Activated CD8-positive, alpha-beta memory T cell treated with anti-CD3 and anti-CD28 coated beads, Interleukin-2, amount 50 U/mL, for 48 hours (primary cell): ENCODE measurements at places on chromosomes 5 and 9.
A peak's percentile ranks its signal among the peaks of the same experiment; 100 is the strongest.

- peak; percentile 18 for DNase-seq
Observed at GRCh38 chr9:38110476-38110875, 41.4 kb upstream of the SHB start.

DNA sequence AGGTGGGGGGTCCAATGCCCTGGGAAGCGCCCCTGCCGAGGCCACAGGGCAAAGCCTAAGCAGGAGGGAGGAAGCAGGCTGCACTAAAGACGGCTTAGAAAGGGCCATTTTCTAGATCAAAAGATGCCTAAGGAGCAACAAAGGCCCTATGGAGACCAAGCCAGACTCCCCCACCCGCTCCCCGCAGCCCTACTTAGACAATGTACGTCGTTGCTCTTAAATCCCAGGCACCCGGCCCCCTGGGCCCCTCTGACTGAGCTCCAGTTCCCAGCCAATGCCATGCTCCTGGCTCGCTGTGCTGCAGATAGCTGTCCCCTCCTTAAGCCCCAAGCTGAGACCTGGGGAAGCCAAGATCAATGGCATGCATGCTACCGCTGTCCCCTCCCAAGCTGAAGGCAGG is 10.3 kb downstream of the IPPK start:
- DNase-seq, result no peak

- no peak for DNase-seq
Observed at GRCh38 chr9:7139886-7140285, 382.1 kb downstream of the KDM4C start.

- DNase-seq, result no peak
Observed at GRCh38 chr5:32055891-32056866, 117.9 kb downstream of the GOLPH3 start.

DNA sequence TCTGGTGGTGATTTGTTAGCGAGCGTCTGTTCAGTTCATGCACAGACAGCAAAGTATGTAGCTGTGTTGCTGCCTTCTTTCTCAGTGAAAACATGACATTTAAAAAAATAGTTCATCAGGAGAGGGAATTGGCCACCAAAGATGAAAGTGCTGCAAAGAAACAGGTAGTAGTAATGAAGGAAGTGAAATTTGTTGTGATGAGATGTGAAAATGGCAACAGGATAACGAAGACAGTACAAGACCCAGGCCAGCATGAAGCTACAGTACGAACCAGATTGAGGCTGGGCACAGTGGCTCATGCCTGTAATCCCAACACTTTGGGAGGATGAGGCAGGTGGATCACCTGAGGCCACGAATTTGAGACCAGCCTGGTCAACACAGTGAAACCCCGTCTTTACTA is 136.0 kb downstream of the SMARCA2 start:
- DNase-seq, result no peak

DNA sequence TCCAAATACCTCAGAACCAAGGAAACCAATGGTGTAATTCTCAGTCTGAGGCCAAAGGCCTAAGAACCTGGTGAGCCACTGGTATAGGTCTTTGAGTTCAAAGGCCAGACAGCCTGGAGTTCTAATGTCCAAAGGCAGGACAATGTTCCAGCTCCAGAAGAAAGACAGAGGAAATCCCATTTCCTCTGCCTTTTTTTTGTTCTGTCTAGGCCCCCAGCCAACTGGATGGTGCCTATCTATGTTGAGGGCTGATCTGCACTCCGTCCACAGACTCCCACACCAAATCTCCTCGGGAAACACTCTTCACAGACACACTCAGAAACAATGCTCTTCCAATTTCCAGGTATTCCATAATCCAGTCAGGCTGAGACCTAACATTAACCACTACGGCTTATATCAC is 30.1 kb downstream of the FNIP1 start:
- DNase-seq, result no peak

GRCh38 chr9:99505936-99506335 is 283.9 kb downstream of the SEC61B start:
- DNase-seq, result no peak

DNA sequence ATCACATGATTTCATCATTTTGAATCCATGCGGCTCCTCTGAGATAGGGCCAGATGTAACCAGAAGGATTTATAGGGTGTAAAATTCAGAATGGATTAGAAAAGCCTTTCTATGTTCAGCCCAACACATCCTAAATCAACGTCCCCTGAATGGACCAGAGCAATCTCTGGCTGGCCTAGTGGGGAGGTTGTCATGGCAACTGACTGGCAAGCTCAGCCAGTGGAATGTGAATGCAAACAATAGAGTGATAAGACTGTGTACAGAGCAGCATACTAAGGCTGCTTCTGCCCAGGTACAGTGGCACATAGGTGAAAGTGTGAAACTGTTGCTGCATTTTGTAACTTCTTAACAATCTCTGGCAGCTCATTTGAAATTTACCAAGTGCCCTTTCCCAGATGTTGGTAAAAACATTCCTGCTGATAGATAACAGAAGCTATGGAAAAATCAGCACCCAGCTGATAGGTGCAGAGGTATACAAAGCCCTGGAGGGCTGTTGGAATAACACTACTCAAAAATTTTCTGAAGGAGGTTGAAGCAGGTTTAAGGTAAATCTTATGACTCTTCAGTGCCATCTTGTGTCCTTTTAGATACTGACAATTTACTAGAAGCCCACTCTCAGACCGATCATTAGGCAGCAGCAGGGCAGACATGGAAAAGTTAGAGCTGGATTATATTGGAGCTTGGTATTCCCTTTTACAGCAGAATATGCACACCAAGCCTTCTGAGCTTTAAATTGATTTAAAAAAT is 267.2 kb downstream of the RAB3C start:
- DNase-seq, result no peak

GRCh38 chr9:76374783-76375559 is 19.3 kb downstream of the RFK start:
- DNase-seq, result no peak

DNA sequence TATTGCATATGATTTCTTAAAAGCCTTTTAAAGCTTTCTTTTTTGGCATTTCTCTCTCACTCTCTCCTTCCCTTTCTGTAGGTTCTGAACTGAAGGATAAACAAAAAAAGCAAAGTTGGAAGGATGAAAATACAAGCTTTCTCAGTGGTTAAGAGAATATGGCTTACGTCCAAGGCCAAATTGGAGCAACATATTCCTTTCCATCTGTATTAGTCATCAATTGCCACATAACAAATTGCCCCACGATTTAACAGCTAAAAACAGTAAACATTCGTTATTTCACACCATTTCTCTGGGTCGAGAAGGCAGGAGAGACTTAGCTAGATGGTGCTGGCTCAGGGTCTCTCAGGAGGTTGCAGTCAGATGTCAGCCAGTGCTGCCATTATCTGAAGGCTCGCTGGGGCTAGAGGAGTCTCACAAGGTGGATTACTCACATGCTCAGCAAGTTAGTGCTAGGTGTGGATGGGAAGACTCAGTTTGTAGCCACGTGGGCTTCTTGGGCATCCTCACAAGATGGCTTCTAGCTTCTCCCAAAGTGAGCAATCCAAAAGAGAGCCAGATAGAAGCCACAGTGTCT is 2.0 kb upstream of the ROR2 start:
- DNase-seq, result no peak

DNA sequence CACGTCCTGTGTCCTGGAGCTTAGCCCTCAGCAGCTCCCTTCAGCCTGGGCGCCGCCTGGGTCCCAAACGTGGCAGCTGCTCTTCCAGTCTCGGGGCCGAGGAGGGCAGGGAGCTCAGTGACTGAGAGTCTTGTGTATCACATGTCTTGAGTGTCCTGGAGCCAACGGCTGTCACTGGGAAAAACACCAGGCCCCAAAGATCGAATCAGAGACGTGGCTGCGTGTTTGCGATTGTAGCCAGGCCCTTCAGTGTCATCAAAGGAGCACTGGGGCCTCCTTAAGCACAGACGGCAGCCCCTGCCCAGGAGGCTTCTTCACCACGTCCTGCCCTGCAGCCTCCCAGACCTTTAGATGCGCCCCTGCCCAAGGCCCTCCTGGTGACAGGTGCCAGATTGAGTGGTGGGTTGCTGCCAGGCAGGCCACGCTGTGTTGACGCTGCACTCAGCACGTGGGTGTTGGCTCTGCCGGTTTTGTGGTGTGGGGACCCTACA is 5.7 kb upstream of the EXOC3 start:
- DNase-seq, result no peak

- no peak for DNase-seq
Observed at GRCh38 chr5:25345240-25345771, 700.5 kb upstream of the CDH10 start.

DNA sequence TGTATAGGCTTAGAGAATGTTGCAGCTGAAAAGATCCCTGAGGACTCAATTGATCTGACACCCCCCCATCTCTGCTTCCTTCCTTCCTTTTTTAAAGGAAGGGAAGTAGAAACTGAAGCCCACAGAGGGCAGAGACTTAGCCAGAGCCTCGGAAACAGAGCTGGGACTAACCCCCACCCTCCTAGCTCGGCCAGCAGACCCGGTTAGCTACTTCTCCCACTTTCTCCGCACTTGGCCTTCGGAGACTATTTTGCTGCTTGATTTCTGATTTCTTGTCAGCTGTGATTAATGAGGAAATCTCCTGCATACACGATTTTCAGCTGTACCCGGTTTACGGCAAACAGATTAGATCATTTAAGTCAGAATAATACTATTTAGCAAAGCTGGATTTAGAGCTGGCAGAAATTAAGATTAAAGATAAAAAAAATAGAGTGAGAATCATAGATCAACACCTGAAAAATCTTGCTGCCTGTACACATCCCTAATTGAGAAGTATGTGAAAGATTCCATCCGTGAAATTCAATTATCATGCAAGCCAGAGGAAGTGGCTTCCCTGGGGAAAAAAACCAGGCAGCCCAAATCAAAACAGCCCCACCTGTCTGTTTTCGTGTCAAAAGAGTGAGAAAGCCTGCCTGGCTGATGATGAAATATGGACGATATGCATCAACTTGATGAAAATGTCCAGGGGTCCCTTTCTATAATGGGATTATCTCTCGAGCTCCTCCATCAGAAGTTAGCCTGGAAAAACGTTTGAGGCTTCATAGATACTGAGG is 159.5 kb upstream of the SHB start:
- no peak for DNase-seq

- DNase-seq, result peak; percentile 76
Observed at GRCh38 chr5:139543423-139543991, 17.6 kb upstream of the UBE2D2 start.

- no peak for DNase-seq
Observed at GRCh38 chr9:89177012-89177943, 1.3 kb downstream of the SHC3 start.

- no peak for DNase-seq
Observed at GRCh38 chr5:171693412-171693811, 92.2 kb upstream of the SMIM23 start.

- DNase-seq, result no peak
Observed at GRCh38 chr5:172235827-172236736, 42.1 kb downstream of the EFCAB9 start.

DNA sequence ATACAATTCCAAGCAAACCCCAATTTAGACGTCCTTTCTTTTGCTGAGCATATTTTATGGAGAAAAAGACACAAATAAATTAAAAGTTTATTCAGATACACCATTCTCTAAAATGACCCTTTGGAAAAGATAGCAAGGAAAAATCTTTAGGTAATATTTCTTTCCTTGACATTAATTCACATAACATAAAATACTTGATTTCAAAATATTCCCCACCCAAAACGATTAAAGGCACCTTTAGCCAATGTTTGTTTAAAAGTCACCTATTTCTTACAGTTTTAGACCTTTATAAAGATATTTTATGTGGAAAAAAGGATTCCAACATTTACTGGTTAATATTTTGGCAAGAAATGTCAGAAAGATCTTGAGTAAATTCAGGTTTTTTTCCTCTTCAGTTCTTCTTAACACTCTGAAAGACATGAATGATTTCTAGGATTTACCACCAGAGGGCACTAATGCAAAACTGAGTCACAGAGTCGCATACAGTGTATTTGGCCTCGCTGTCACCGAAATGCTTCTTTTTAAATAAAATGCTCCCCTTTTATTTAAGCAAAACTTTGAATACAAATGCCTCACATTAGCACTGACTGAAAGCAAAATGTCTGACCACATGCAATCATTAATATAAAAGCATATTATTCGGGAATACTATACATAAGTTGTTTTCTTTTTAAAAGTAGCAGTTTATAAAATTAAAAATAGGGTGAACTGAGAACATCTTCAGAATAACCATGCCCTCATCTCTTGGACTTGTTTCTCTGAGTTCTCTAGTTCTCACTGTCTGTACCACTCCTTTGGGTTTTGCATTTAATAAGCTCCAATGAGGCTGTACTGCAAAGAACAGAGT is 122.5 kb downstream of the SLC1A3 start:
- DNase-seq, result no peak

GRCh38 chr5:58582803-58583491 is at the start of gene RAB3C:
Gene RAB3C (plus strand): TSS chr5:58583075. CDS start chr5:58583209, 134 bp downstream.
- DNase-seq, result peak; percentile 77

DNA sequence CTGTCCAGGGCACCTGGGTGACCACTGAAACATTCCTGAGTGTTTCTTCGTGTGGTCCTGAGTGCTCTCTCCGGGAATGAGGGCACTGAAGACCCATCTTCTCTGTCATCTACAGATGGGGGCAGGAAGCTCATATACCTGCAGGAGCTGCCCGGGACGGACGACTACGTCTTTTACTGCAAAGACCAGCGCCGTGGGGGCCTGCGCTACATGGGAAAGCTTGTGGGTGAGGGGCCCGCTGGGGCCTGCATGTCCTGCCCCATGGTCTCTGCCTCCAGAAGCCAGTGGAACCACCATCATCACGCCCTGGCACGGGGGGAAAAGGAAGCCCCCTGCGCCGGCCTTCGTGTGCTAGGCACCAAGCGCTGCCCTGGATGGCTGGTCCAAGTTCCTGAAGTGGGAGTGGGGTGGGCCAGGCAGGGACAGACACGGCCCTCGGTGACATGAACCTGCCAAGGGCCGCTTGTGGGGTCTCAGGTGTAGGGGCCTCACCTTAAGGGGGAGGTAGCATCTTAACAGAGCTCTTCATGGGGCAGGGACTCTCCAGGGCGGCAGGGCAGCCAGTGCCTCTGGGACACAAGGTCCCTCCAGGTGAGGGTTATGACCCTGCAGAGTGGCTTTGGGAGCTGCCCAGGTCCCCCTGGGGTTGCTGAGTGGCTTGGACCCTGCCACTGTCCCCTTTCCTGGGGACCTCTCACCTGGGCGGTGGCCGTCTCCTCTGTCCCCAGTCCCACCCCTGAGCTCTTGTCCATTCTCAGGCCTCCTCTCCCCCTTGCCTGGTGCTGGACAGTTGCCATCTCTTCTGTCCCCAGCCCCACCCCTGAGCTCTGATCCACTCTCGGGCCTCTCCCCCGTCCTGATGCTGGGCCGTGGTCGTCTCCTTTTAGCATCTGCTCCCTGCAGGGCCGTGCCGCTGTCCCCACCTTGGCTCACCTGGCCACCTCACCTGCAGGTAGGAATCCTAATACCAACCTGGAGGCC is 2.1 kb downstream of the OBP2A start:
- DNase-seq, result peak; percentile 13
